Activated CD4-positive, alpha-beta T cell treated with anti-CD3 and anti-CD28 coated beads, Interleukin-10, Interleukin-2, amounts not matched to agents 100 ng/mL and 50 ng/mL, durations not matched to agents 16 hours and 8 hours (primary cell): ENCODE measurements at places on chromosomes 6 and 20.
A peak's percentile ranks its signal among the peaks of the same experiment; 100 is the strongest.

GRCh38 chr20:43508604-43509040, 1.1 kb downstream of the L3MBTL1 start:
- DNase-seq, result no peak

GRCh38 chr6:158963020-158963808, 36.8 kb downstream of the RSPH3 start:
- DNase-seq, result no peak

- no peak for DNase-seq
Measured at GRCh38 chr20:45283551-45284057, 23.0 kb upstream of the RBPJL start.

DNA sequence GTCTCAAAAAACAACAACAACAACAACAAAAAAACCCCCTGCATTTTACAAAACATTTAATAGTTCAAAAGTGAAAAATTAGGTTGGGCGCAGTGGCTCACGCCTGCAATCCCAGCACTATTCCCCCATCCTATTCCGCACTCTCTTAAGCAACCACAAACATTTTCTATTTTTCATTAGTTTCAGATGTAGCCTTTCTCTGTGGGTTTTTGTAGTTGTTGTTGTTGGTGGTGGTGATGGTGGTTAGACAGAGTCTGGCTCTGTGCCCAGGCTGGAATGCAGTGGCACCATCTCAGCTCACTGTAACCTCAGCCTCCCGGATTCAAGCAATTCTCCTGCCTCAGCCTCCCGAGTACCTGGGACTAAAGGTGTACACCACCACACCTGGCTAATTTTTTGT, 6.4 kb upstream of the GMNN start:
- DNase-seq, result no peak

GRCh38 chr6:137759624-137760023, 107.4 kb upstream of the TNFAIP3 start:
- DNase-seq, result no peak

DNA sequence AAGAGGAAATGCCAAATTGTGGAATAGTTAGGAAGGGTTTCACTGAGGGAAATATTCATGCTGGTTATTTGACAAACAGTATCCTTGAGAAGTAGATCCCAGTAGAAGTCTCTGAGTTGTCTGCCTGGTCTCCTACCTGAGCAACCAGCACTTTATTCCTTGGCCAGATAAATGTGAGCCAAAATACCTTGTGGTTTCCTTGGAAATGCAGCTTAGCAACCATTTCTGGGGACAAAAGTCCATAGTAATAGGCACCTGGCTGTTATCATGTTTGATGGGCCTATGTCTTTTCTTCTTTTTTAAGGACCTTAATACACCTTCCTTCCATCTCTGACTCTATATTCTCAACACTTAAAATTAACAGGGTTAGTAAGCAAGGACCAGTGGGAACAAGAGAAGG, 217.1 kb upstream of the MARCKS start:
- no peak for DNase-seq

- no peak for DNase-seq
Measured at GRCh38 chr6:75308250-75308988, 23.8 kb upstream of the TMEM30A start.

- DNase-seq, result no peak
Measured at GRCh38 chr6:157045831-157046454, 268.8 kb downstream of the ARID1B start.

DNA sequence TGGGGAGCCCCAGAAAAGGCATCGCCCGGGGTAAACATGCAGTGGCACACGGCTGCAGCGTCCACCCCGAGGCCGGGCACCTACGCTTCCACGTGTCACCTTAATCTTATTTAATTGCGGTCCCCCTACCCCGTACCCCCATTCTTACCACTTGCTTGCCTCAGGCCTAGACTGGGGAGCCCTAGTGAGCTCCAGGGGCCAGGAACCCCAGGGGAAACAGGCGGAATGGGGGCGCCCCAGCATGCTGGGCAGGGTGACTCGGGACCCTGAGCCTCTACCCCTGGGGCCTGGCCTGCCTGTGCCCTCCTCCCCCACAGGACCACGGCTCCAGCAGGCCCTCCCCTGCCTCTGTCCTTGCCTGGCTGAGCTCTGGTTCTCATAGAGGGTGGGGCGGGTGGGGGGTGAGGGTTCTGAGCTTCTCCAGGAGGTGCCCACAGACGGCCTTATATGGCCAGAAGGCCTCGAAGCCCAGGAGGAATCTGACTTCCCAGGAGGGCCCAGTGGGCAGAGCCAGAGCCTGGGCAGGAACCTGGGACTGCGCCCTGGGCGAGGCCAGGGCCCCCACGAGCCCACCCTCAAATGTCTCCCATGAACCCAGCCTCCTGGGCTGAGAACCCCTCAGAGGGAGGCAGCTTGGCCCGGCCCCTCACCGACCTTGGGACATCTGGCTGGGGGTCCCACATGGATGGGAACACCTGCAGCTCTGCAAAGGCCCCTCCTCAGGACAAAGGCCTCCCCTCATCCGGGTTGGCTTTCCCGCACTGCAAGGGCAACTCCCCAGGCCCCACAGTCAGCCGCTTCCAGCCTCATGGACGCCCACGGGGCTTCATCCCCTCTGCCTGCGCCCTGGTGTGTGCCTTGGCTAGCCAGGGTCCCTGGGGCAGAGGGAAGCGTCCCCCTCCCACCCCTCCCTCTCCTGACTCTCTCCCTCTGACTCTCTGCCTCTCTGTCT, 5.2 kb upstream of the LAMA5 start:
- DNase-seq, result no peak

DNA sequence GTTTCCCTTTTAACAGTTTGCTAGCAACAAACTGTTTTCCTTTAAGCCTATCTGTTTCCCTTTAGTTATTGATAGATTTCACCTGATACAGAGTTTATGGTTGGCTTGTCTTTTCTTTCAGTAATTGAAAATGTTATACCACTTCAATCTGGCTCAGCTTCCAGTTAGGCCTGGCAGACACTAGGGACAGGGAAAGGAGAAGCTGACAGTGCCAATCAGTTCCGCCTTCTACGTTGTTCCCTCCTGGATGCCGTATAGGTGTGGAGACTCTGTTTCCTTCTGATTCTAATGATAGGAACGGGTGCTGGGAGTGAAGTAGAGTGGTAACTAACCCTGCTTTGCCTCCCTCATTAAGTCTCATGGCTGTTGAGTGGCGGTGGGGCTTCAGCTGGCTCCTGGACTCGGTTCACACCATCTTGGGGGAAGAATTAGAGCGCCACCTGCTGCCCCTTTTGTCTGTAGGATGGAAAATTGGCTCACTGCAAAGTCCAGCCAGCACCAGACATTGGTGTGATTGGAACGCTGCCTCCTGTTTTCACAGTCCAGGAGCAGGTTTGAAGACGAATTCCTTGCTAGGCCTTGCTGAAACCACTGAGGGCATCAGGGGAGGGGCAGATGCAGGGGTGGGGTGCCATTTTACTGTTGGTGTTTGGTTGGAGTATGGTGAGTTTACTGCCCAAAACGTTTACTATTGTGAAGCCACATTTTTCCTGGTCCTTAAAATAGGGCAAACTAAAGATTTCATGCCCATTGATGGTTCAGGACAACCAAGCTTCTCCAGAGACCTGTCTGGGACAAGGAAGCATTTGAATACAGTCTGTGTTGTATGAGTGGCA, 1729.5 kb downstream of the GRIK2 start:
- peak; percentile 28 for DNase-seq

GRCh38 chr6:45386501-45386900, 8.8 kb upstream of the SUPT3H start:
- DNase-seq, result no peak

DNA sequence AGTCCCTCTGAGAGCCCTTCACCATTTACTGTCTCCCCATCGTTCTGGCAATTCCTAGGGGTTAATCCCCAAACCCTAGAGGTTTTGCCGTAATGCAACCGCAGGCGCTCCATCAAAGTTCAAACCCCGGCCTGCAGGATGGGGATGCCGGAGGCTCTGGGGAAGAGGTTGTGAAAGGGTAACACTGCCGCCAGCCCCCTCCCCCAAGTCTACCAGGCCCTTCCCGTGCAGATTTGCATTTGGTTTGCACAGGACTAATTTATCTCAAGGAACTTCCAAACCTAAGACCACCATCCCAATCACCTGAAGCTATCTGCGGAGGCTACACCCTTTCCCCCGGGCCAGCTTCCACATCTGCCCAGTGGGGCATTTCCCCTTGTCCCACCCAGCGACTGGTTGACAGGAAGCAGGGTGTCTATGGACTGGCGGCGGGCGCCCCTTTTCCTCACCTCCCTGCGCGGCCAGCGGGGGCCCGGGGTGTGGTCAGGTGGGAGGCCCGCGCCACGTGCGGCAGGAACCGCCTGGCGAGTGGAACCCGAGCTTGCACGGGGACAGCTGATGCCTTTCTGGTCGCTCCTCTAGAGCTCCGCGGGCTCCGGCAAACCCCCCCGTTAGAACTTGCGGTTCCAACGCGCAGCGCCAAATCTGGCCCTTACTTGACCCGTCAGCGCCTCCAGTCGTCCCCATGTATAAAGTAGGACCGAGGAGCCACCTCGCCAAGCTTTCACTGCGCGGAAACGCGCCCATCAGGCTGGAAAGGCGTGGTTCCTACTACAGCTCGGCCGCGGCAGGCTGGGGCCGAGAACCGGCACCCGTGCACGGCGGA, 9.4 kb upstream of the SLC4A11 start:
- DNase-seq, result peak; percentile 37

- no peak for DNase-seq
Measured at GRCh38 chr6:164124986-164125385, 710.5 kb downstream of the QKI start.

DNA sequence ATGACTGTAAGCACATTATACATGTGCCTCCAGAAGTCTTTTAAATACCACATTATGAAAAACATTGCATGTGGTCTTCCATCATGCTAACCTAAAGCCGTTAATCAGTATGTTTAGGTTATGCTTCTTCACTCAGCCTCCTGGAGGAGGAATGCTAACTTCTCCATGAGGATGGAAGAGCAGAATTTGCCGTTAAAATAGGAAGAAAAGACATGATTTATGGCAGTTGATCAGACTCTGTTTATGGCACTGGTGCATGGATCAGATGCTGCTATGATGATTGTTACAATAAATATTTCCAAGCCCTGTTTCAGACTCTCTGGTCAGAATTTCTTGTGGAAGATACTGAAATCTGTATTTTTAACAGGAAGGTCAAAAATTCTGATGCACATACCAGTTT, 31.7 kb downstream of the MAP3K4 start:
- no peak for DNase-seq

DNA sequence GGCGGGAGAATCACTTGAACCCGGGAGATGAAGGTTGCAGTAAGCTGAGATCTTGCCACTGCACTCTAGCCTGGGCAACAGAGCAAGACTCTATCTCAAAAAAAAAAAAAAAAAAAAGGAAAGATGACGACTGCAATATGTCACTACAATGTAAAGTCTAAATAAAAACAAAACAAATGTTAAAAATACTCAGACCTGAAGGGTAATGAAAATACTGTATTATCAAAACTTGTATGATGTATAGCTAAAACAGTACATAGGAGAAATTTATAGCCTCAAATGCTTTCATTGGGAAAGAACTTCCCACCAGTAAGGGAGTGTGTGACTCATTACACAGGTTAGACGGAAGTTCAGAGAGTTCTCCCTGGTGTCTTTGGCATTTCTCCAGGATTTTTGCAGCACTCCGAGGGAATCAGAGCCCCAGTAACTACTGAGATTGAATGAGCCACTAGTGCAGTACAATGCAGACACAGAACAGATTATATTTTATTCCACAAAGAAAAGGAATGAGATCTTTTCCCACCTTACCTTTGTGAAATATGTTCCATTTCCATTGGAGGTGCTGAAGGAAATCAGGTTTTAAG, 12.5 kb upstream of the RALGAPB start:
- DNase-seq, result no peak

- DNase-seq, result no peak
Measured at GRCh38 chr6:150654608-150655007, 54.9 kb downstream of the PLEKHG1 start.

DNA sequence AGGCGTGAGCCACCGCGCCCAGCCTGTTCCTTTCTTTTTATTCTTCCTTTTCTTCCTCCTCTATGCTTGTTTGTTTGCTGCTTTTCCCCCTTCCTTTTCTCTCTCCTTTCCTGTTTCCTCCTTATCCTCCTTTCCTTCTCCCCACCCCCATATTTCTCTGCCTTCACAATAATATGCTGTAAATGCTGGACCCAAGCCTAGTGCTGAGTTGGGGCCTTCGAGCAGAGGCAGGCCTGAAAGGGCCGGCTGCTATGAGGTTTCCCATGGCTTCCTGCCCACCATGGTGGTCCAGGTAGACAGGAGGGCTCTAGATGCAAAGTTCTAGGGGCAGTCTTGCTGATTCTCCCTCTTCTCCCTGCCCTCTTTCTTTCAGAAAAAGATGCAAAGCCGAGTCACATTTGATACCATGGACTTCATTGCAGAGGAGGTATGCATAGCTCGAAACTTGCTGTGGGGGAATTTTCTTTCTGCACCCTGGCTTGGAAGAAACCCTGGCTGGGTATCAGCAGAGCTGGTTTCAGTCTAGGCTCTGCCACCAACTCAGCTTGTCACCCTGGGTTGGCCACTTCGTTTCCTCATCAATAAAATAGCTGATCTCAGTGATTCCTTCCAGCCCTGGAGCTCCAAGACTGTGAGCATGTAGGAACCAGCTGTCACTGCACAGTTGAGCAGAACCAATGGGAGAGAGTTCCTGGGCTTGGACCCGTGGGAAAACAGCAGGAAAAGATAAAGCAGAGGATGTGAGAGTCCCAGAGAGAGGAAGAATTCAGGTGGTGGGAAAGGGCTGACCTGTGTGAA, 7.4 kb downstream of the CNBD2 start:
- no peak for DNase-seq

DNA sequence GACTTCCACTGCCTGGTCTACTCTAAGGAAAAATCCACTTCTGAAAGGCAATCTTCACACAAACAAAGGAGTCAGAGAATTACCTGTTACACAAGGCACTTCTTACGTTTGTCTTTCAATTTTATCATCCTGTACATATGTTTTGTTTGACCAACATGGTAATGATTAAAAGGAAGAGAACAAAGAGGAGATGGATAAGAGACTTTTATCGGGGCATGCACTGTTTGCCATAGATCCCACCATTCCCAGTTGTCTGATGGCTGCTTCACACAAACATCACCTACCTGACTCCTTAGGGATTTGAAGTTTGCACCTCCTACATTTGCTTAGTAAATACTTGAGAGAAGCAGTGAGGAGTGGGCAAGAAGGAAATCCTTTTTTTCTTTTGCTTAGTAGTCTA, 87.1 kb downstream of the BFSP1 start:
- no peak for DNase-seq

DNA sequence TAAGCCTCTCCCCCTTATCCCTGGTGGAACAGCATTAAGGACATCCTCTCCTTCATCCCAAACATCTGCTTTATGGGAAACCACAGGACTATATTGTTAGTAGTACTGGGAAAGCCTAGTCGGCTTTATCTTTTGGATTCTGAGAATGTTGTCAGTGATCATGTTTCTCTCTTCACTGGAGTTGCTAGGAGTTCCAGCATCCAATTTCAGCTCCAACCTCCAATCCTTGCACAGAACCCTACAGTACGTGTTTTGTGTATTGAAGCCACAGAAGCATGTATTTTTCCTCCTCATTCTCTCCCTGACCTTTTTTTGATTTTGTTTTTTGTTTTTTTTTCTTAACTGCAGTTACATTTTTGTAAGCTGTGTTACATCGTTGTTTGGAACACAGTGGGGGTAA, 84.0 kb downstream of the PHACTR3 start:
- DNase-seq, result no peak
